Kasumi-1 (cell line): ENCODE measurements at places on chromosomes 7 and 10.

DNA sequence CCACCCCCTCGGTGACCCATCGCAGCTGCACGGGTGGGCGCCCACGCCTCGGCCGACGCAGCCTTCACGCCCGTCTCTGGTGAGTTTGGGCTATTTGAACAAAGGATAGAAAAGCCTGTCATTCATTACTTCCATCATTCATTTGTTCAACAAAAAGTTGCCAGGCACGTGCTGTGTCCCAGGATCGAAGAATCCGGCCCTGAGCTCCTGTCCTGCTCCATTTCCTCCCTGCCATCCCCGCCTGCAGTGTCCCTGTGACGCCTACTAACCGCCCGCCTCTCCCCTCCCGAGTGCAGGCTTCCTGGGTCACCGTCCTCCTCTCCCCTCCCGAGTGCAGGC is 340.1 kb downstream of the WDR37 start:
- DNase-seq, result no peak

GRCh38 chr7:132205509-132205908 is 370.8 kb downstream of the PLXNA4 start:
- DNase-seq, result no peak

DNA sequence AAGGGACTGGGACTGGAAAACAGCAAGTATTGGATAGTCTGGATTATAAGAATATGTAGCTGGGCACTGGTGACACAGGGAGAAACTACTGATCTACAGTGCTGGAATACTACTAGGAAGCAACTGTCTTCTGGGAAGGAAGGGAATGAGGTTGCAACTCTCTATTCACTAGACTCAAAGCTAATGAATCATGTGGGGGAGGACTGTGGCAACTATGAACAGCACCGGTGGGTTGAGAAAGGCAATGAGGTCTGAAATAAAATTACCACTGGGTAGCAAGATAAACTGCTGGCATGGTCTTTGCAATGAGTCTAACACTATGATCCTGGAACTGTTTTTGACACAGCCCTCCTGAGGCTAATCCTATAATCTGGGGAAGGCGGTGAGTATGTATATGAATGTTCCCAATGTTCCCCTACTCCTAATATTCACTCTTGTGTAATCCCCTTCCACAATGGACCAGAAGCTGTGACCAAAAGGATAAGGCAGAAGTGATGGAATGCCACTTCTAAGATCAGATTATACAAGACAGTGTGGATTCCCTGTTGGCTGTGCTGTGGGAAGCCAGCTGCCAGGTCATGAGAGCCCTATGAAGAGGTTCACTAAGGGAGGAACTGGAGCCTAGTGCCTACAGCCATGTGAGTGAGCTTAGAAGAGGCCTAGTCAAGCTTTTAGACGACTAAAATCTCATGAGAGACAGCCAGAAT is 101.3 kb upstream of the DNAJB12 start:
- DNase-seq, result peak; percentile 40

DNA sequence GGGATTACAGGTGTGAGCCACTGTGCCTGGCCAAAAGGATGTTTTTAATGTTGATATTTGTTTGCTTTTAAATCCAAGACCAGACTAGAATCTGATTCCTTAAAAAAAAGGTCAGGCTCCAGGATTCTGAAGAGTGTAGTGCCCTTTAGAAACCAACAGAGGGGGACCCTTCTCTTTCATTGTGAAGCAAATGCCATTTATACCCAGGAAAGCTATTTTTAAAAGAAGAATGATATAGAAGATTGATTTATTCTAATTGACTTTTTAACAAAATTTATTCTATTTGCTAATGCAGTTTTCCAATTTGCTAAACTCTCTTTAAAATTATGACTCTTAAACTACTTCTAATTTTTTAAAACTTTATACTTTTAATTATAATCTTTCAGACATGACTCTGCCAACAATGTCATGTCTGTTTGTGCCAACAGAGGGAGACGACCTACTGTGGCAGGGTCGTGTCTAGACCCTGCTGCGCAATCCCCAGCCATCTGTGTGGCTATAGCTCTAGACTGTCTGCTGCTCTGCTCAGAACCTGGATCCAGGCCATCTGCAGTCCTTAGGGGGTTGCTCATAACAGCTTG is 201.0 kb upstream of the IMMP2L start:
- DNase-seq, result peak; percentile 77

- no peak for DNase-seq
Observed at GRCh38 chr10:61151059-61151458, 207.1 kb upstream of the RHOBTB1 start.
